ENCODE measurements at places on chromosomes 5 and 9. TPM values are rescaled to one million over a fixed set of nuclear protein-coding genes. Genes with fewer than 3 reads are reported as not detected.

DNA sequence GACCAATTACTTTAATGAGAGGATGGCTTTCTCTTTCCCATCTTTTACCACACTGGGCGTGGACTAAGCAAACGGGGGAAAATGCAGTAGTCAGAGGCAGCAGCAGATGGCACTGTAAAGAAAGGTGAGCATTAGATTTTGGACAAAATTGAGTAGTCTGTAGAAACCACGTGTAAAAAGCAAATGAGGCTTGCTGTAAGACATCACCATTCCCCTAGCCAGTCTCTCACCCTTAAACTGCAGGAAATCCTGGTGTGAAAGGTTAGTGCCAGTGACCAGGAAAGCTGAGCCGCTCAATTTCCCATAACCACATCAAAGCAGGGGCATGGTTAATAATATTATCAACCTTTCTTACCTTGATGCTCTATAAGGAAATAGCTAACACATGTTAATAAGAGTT, 31.8 kb downstream of the SPATA31C2 start:
- H3K4me3 ChIP-seq, result no peak overlapping the region
- H3K36me3 ChIP-seq, result no peaks in the 10 kb centered on the region
- DNase-seq, result peak; percentile 13
- H3K4me1 ChIP-seq, result no peaks in the 10 kb centered on the region
- no peak overlapping the region for H3K27ac ChIP-seq

- H3K27ac ChIP-seq, result no peak overlapping the region
- no peak for DNase-seq
- H3K36me3 ChIP-seq, result no peaks in the 10 kb centered on the region
These were observed 22.9 kb upstream of the MSH3 start for GRCh38 chr5:80631278-80632259.

GCNT1 gene
- total RNA-seq, result 5.3 TPM

DNA sequence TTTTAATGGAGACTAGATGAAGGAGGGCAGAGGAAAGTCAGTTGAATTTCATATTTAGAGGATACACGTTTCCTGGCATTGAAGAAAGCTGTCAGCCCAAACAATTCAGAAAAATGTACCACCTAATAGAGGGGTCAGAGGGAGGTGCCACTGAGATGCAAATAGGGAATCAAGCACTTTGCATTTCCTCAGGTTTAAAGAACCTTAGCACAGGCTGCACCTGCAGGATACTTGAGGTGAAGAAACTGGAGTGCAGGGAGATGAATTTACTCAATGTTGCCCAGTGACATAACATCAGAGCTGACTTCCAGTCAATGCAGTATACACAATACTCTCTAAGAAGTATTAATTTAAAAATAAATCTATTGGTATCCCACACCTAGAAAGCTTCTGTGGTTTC, 67.0 kb upstream of the MAST4 start:
- no peak overlapping the region for H3K27ac ChIP-seq
- DNase-seq, result no peak
- H3K4me3 ChIP-seq, result no peak overlapping the region
- no peaks in the 10 kb centered on the region for H3K4me1 ChIP-seq

SLC9A3 gene
- 1.1 TPM for total RNA-seq

DNA sequence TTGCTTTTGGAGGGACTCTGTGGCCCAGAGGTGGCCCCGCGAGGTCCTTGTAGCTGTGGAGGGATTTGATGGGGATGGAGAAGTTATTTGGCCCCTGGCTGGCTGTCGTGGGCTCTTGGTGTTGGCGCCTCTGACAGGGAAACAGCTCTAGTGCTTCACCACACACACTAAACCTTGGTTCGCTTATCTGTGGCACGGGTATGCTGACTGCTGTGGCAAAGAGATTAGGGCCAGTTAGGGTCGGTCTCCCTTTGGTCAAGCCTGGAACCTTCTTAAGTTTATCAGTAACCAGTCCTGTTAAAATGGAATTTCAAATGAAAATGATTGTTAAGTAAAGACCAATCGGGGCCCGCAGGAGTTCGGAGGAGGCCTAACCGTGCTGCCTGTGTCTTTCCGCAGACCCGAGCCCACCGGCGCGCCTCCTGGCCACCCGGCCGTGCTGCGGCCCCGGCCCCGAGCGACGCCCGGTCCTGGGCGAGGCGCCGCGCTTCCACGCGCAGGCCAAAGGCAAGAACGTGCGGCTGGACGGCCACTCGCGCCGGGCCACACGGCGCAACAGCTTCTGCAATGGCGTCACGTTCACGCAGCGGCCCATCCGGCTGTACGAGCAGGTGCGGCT, 28.4 kb downstream of the NEURL1B start:
- no peak for DNase-seq
- H3K27me3 ChIP-seq, result no peaks in the 10 kb centered on the region
- peaks cover 70% of the 10 kb centered on the region for H3K4me1 ChIP-seq
- H3K4me3 ChIP-seq, result no peak overlapping the region
- no peak overlapping the region for H3K27ac ChIP-seq

DNA sequence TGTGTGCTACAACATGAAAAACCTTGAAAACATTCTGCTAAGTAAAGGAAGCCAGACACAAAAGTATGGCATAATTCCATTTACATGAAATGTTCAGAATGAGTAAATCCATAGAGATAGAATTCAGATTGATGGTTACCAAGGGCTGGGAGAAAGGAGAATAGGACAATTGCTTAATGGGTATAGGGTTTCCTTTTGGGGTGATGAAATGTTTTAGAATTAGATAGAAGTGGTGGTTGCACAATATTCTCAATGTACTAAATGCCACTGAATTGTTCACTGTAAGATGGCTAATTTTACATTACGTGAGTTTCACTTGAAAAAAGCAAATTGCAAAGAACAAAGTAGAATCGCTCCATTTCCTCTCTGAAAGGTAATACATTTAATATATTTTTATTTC, 43.0 kb upstream of the GAS1 start:
- H3K27me3 ChIP-seq, result no peaks in the 10 kb centered on the region
- H3K27ac ChIP-seq, result no peak overlapping the region
- no peaks in the 10 kb centered on the region for H3K4me1 ChIP-seq
- DNase-seq, result no peak

GLIPR2 gene
- total RNA-seq, result 19.2 TPM

- no peak for DNase-seq
- no peaks in the 10 kb centered on the region for H3K27me3 ChIP-seq
- H3K27ac ChIP-seq, result no peak overlapping the region
These were observed 299.5 kb upstream of the CD180 start for GRCh38 chr5:67496051-67496450.

ARHGEF39 gene
- 0.32 TPM for total RNA-seq

DNA sequence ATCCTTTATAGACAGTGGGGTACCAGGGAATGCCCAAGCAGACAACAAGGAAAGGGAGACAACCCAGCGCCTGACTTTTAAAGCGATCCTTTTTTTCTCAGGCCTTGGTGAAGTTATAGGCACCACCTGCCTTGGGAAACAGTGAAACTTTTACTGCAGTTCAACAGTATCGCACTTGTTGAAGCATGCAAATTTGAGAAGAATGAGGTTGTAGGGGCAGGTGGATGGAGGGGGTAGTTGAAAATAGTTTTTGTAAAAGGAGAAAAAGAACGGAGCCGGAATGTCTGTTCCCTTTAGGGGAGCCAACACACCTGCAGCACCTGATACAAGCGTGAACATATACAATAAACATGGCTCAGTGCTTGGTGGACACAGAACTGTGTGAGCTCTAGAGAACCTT, 190.2 kb upstream of the NR3C1 start:
- H3K4me3 ChIP-seq, result no peak overlapping the region
- no peak for DNase-seq
- no peaks in the 10 kb centered on the region for H3K27me3 ChIP-seq
- H3K4me1 ChIP-seq, result no peaks in the 10 kb centered on the region
- no peak overlapping the region for H3K27ac ChIP-seq

DNA sequence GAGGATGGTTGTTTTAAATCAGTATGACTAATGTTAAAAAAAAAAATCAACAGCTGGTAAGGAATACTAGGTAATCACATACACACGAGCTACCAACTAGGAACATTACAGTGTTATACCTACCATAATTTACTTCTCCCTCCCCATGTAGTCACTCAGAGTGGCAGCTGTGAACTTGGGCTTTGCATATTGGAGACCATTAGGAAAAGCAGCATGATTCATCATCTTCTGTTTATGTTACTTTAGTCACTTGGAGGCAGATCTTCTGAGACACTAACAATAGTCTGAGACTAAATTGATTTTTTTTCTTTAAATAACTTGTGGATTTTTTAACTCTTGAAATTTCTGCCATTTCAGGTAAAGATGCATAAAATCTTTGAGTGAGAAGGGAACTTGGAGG, 141.5 kb upstream of the NR4A3 start:
- no peaks in the 10 kb centered on the region for H3K36me3 ChIP-seq
- H3K27me3 ChIP-seq, result no peaks in the 10 kb centered on the region
- H3K4me3 ChIP-seq, result no peak overlapping the region
- DNase-seq, result no peak

GRCh38 chr5:164573397-164573796, 1068.0 kb downstream of the MAT2B start:
- no peaks in the 10 kb centered on the region for H3K4me1 ChIP-seq
- no peaks in the 10 kb centered on the region for H3K27me3 ChIP-seq
- no peak for DNase-seq
- no peak overlapping the region for H3K27ac ChIP-seq
- H3K4me3 ChIP-seq, result no peak overlapping the region
- H3K36me3 ChIP-seq, result no peaks in the 10 kb centered on the region

PCDHGA4 gene
- 9.4 TPM for total RNA-seq

DNA sequence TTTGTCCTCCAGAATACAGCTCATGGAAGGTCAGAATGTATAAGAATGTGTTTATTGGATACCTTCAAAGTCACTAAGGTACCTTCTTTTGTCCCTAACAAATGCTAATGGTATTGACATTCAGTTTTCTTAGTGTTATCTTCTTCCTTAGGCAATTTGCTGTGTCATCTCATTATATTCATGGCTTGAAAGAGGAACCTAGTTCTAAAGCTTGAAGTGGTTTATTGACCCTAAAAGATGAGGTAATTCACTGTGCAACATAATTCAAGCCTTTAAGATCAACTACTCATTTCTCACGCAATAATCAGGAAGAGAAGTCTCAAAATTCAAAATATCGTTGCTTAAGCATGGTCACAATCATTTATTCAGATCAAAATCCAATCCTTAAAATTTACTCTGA, 342.7 kb upstream of the RIOK2 start:
- H3K4me3 ChIP-seq, result no peak overlapping the region
- DNase-seq, result no peak
- no peak overlapping the region for H3K27ac ChIP-seq
- no peaks in the 10 kb centered on the region for H3K27me3 ChIP-seq

CCDC112 gene
- 4.7 TPM for total RNA-seq

DNA sequence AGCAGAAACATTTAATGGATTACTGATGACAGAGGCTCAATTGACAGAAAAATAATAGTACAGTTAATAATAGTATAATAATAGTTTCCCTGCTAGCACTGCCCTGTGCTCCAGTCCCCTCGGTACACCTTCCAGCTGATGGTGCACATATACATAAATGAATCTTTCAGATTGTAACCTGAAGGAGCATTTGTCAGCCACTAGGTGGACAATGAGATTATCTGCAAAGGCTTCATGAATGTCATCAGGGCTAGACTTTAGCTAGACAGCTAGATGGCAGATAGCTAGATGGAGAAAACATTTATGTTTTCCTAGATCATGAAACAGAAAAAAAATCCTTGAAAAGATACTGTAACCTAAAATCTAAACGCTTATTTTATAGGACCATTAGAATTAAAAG, 304.4 kb upstream of the SMC2 start:
- H3K4me3 ChIP-seq, result no peak overlapping the region
- H3K4me1 ChIP-seq, result no peaks in the 10 kb centered on the region
- no peaks in the 10 kb centered on the region for H3K36me3 ChIP-seq
- DNase-seq, result no peak
- H3K27me3 ChIP-seq, result no peaks in the 10 kb centered on the region

- peaks cover 48% of the 10 kb centered on the region for H3K4me1 ChIP-seq
- no peak for DNase-seq
- no peak overlapping the region for H3K4me3 ChIP-seq
- H3K27ac ChIP-seq, result peak overlapping the region; percentile 76
These were observed 62.4 kb downstream of the SERINC5 start for GRCh38 chr5:80193401-80193800.

DNA sequence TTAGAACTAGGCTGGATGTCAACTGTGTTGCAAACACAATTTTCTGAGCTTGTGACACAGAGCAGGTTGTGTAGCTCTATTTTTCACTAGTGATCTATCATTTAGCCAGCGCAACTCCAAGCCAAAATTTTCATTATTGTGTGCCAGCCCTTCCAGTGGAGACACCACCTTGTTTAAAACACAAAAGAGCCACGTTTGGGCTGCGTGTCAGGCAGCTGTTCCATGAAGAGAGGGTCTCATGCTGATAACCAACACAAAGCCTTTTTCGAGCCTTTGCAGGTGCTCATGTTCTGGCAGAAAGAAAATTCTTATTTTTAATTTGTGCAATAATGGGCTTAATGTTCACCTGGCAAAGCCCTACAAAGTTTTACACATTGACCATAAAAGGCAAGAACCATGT, 237.6 kb upstream of the RGMB start:
- DNase-seq, result no peak
- H3K27ac ChIP-seq, result no peak overlapping the region
- H3K27me3 ChIP-seq, result no peaks in the 10 kb centered on the region

DNA sequence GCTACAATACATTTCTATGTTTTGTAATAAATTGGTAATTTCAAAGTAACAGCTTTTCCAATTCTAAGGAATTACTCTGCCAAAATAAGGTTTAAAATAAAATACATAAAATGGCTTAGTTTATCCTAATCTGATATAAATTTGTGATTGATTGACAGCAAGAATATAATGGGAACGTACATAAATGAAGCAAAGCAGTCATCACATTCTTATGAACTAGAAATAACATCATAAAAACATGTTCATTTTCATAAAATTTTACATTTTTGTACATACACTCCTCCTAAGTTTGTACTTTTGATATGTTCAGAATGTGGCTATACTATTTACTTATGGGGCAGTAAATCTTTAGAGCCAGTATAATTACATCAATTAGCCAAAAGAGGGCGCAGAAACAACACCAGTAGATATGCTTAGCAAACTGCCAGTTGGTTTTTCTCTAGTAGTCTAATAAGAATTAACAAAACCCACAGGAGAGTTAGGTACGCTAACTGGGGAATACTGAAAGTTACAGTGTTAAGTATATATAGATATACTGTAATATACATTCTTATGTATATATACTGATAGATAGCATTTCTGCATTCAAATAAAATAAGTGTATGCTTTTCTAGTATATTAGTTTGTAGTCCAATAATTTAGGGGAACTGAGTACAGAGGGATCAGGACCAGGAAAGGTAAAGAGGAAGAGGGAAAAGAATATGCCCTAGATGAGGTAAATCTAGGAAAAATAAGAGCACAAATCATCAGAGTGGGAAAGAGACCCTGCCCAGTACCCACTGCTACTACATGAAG, 76.8 kb downstream of the ZDHHC21 start:
- H3K4me1 ChIP-seq, result no peaks in the 10 kb centered on the region
- DNase-seq, result no peak
- H3K27ac ChIP-seq, result no peak overlapping the region
- H3K4me3 ChIP-seq, result no peak overlapping the region

Data from heart right ventricle (tissue), 16 donors.